ENCODE measurements at places on chromosomes 6 and 20. TPM values are rescaled to one million over a fixed set of nuclear protein-coding genes. Genes with fewer than 3 reads are reported as not detected.

DNA sequence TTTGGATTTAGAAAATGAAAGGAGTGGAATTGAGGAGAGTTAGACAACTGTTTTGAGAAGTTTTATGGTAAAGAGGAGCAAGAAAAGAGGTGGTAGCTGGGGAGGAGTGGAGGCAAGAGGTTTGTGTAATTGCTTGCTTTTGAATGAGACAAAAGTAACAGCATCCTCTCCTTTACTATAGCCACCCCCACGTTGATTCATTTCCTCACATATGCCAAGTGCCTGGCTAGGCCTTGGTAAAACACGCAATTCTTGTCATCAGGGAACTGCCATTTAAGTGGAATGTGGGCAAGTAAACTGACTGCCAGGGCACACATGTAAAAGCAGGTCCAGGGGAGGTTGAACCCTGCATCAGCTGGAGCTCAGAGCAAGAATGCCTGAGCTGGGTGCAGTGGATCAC lies 4.1 kb downstream of the MTRES1 start:
- DNase-seq: no peak
- H3K27ac ChIP-seq: peak overlapping the region; percentile 23
- H3K36me3 ChIP-seq: peaks cover 12% of the 10 kb centered on the region
- H3K4me1 ChIP-seq: peaks cover 20% of the 10 kb centered on the region
- H3K27me3 ChIP-seq: no peaks in the 10 kb centered on the region

GRCh38 chr6:28618898-28619555 lies 93.3 kb downstream of the GPX5 start:
- H3K27ac ChIP-seq: no peak overlapping the region
- H3K4me1 ChIP-seq: no peaks in the 10 kb centered on the region
- no peak for DNase-seq
- peaks cover 36% of the 10 kb centered on the region for H3K27me3 ChIP-seq
- no peaks in the 10 kb centered on the region for H3K36me3 ChIP-seq

DNA sequence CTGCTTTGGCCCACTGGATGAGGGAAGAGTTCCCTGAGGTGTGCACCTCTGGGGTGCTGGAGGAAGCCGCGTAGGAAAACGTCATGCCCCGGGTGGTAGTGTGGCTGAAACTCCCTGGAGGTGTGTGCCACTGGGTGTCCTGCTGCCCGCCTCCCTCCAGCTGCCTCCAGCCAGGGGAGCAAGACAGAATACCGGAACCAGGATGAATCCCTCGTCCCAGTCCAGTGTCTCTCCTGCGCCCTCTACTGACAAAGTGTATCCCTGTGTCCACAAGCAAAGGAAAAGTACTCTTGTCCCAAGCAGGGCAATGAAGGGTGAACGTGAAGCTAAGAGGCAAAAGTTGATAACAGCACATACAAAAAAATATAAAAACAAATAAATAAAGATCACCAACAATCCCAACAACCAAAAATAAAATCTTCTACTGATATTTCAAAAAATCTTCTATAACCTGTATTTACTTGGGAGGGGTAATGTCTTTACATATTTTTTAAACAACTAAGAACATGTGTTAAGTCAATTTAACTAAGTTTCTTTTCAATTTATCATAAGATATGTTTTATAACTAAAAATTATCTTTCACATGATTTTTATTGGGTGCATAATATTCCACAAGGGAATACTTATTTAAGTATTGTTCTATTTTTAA lies 437.6 kb downstream of the MAFB start:
- no peaks in the 10 kb centered on the region for H3K27me3 ChIP-seq
- H3K4me3 ChIP-seq: no peak overlapping the region
- no peaks in the 10 kb centered on the region for H3K4me1 ChIP-seq
- DNase-seq: no peak
- H3K36me3 ChIP-seq: no peaks in the 10 kb centered on the region

DNA sequence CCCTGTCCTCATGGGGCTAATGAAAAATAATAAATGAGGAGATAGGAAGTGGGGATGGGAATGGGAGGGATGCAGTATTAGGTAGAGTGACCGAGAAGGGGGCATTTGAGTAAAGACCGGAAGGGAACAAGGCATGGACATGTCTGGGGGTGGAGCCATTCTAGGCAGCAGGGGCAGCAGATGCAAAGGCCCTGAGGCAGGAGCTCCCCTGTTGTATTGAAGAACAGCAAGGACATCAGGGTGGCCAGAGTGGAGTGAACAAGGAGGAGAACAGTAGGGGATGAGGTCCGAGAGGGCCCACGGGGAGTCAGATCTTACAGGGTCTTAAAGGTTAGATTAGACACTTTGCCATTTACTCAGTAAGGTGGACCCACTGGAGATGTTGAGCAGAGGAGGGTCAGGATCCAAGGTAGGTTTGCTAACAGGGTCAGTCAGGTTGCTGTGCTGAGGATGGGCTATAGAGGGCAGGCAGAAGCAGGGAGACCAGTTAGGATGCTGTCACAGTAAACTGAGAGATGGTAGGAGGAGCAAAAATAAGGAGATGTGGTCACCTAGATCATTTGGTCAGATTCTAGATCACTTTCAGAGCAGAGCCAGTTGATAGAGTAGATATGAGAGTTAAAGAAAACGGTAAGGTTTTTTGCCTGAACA lies 18.7 kb downstream of the TAF8 start:
- H3K27me3 ChIP-seq: no peaks in the 10 kb centered on the region
- DNase-seq: no peak
- no peak overlapping the region for H3K4me3 ChIP-seq
- no peak overlapping the region for H3K27ac ChIP-seq
- H3K36me3 ChIP-seq: peaks cover 23% of the 10 kb centered on the region
- H3K4me1 ChIP-seq: peaks cover 8% of the 10 kb centered on the region

DNA sequence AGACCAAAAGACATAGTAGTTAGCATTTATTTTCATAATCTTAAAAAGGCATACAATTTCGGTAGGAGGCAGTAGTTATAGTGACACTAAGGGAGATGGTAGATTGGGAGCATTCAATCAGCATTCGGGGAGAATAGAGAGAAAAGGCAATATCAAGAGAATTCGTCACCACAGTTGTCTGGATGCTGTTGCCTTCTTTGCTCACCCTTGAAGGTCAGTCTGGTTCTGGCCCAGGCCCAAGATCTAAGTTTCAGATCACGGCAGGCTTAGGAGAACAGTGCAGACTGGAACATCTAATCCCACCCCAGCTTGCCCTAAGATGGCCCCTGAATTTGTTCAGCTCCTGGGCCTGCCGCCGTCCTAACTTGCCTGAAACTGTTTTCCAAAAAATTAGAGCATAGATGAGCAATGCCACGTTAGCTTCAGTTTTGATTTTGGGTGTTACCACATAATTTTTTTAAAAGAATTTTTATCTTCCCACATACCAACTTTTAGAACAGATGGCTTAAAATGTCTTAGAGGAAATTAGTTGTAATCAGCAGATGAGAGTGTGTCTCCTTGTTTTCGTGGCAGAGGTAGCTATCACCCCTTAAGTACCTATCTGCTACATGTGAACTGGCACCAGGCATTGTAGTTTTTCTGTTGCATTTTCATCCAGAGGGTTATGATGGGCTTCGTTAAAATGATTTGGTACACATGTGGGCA lies 8.3 kb upstream of the CEP85L start:
- peaks cover 60% of the 10 kb centered on the region for H3K4me1 ChIP-seq
- H3K27ac ChIP-seq: peak overlapping the region; percentile 47
- peak overlapping the region; percentile 45 for H3K4me3 ChIP-seq
- peaks cover 19% of the 10 kb centered on the region for H3K36me3 ChIP-seq
- DNase-seq: no peak
- H3K27me3 ChIP-seq: no peaks in the 10 kb centered on the region

GRCh38 chr6:109236115-109237076 lies 141.1 kb downstream of the CEP57L1 start:
- peaks cover 25% of the 10 kb centered on the region for H3K4me1 ChIP-seq
- peak overlapping the region; percentile 31 for H3K4me3 ChIP-seq
- peaks cover 2% of the 10 kb centered on the region for H3K36me3 ChIP-seq
- peak overlapping the region; percentile 37 for H3K27ac ChIP-seq

DNA sequence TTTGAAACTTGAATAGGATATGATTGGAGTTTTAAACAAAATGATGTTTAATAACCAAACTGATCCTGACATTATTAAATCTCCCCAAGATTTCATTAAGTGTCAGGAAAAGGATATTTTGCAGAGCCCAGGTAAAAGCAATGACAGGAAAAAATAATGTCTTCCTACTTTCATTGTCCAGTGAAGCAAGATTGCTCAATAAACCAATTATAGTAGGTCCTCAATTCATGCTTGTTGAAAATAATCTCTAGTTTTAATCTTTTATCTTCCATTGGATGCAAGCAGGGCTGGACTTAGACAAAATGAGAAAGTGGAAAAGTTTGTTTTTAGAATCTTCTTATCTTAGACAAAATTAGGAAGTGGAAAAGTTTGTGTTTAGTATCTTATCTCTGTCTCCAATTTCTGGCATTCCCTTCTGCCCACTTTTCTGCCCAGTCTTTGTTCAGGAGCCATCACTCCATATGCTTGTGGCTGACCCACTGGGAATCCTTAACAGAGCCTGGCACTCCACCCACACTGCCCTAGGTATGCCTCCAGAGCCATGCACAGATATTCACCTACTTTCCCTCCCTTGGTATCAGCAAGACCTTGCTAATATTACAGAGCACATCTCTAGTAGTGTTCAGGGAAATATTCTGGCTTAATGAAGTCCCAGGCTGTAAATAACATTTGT lies 57.0 kb upstream of the CARMIL1 start:
- H3K4me3 ChIP-seq: no peak overlapping the region
- H3K36me3 ChIP-seq: no peaks in the 10 kb centered on the region
- no peaks in the 10 kb centered on the region for H3K27me3 ChIP-seq
- H3K4me1 ChIP-seq: peaks cover 14% of the 10 kb centered on the region

- H3K4me3 ChIP-seq: no peak overlapping the region
- no peak for DNase-seq
- peaks cover 2% of the 10 kb centered on the region for H3K27me3 ChIP-seq
- H3K36me3 ChIP-seq: no peaks in the 10 kb centered on the region
Observed at GRCh38 chr6:89611666-89612065, 26.9 kb downstream of the LYRM2 start.

- no peak for DNase-seq
- H3K27ac ChIP-seq: no peak overlapping the region
- no peaks in the 10 kb centered on the region for H3K27me3 ChIP-seq
- H3K4me1 ChIP-seq: peaks cover 84% of the 10 kb centered on the region
Observed at GRCh38 chr6:11197850-11198249, 34.6 kb downstream of the NEDD9 start.

DNA sequence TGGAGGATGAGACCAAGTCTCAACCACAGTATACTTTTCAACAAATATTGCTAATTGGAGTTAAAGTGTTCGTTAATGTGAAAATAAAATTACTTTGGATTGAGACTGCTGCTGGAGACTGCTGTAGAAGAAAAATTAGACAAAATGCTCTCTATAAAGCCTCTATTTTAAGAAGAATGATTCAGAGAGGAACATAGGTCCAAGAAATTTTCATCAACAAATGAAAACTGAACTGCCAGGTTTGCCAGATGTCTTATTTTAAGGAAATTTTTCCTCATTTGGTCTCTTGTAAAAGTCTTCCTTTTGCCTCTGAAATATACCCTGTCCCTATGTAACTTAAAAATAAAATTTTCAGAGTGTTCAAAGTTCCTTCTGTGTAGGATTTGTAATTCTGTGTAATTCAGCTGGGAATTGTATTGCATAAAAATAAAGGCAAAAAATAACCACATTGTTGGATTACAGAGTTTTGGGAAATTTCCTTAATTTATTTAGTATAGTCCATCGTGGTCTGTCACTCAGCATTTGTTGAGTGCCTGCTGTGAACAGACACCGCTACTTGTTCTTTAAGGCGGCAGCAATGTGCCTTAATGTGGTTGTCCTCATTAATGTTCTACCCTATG lies 27.4 kb downstream of the ANKS1A start:
- peaks cover 4% of the 10 kb centered on the region for H3K36me3 ChIP-seq
- peaks cover 21% of the 10 kb centered on the region for H3K4me1 ChIP-seq
- H3K27me3 ChIP-seq: peaks cover 10% of the 10 kb centered on the region

GRCh38 chr6:145643760-145644159 lies 91.6 kb downstream of the EPM2A start:
- no peaks in the 10 kb centered on the region for H3K4me1 ChIP-seq
- H3K27ac ChIP-seq: no peak overlapping the region
- DNase-seq: no peak

DNA sequence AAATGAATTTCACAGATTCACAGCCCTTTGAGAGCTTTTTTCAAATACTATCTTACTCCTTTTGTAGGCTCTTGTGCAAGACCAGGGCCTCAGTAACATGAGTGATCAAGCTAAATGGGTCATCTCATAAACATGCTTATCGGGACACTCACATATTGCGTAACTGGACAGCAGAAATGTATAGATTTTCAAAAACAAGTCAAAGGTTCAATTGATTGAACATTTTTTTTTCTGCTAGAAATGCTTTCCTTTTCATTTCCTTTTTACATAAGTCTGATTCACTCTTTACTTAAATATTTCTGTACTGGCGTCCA lies 8.7 kb upstream of the SALL4 start:
- no peaks in the 10 kb centered on the region for H3K36me3 ChIP-seq
- H3K27me3 ChIP-seq: peaks cover 7% of the 10 kb centered on the region
- H3K27ac ChIP-seq: no peak overlapping the region
- H3K4me1 ChIP-seq: no peaks in the 10 kb centered on the region
- no peak for DNase-seq
- no peak overlapping the region for H3K4me3 ChIP-seq

DNA sequence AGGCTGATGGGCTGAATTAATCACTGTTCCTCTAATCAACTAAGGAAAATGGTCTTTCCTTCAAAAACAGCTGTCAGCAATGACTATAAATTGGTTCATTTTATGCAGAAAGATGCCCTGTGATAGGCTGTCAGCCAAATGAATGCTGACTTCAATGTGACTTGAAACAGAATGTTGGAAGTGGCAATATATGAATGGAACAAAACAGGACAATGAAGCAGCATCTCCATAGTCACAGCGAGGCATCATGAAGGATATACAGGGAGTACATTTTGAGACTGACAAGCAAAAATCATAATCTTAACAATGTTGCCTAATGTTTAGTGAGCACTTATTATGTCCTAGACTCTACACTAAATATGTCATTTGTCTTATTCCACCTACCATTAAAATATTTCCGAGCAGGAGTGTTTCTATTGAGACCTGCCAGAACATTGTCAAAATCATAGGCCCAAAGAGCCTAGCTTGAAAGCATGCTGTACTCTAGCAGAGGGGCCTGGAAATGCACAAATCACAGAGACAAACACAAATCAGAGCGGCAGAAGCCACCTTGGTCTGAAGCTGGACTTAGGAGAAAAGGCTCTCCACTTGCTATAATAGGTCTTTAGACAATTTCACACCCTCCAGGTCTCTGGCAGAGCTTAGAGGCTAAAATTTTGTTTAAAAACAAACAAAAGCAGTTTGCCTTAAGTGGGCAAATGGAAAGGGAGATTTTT lies 63.3 kb downstream of the FAM50B start:
- no peak overlapping the region for H3K27ac ChIP-seq
- no peak overlapping the region for H3K4me3 ChIP-seq
- DNase-seq: no peak
- no peaks in the 10 kb centered on the region for H3K36me3 ChIP-seq
- H3K4me1 ChIP-seq: peaks cover 31% of the 10 kb centered on the region
- peaks cover 43% of the 10 kb centered on the region for H3K27me3 ChIP-seq

ADNP gene
- total RNA-seq: 77.4 TPM

MYT1 gene
- not detected for total RNA-seq

VSTM2L gene
- not detected for total RNA-seq

HNF4A gene
- not detected for total RNA-seq

LTA gene
- total RNA-seq: 1,021 TPM
